IgD-negative memory B cell (primary cell): ENCODE measurements at places on chromosomes 2 and 18. TPM values are rescaled to one million over a fixed set of nuclear protein-coding genes. Genes with fewer than 3 reads are reported as not detected.

The FAM124B gene
- not detected for polyA plus RNA-seq

The CYP27C1 gene
- polyA plus RNA-seq: not detected

The ATP6V1C2 gene
- 0.30 TPM for polyA plus RNA-seq

The STK25 gene
- 90.5 TPM for polyA plus RNA-seq

The ERBB4 gene
- not detected for polyA plus RNA-seq

The PTH2R gene
- polyA plus RNA-seq: 0.23 TPM

The SEH1L gene
- polyA plus RNA-seq: 27.2 TPM

The CAPN14 gene
- polyA plus RNA-seq: 2.9 TPM

The HNMT gene
- not detected for polyA plus RNA-seq

The IL36RN gene
- polyA plus RNA-seq: not detected

The SCTR gene
- polyA plus RNA-seq: not detected

The PDE1A gene
- not detected for polyA plus RNA-seq

The EFHD1 gene
- polyA plus RNA-seq: 0.73 TPM

The ICOS gene
- 0.29 TPM for polyA plus RNA-seq

The HRH4 gene
- not detected for polyA plus RNA-seq

The EHBP1 gene
- 10.2 TPM for polyA plus RNA-seq
